B cell (primary cell): ENCODE measurements at places on chromosomes 11 and 22. TPM values are rescaled to one million over a fixed set of nuclear protein-coding genes. Genes with fewer than 3 reads are reported as not detected.

GRCh38 chr11:88979641-88980040 lies 86.1 kb downstream of the GRM5 start:
- no peak for DNase-seq

DNA sequence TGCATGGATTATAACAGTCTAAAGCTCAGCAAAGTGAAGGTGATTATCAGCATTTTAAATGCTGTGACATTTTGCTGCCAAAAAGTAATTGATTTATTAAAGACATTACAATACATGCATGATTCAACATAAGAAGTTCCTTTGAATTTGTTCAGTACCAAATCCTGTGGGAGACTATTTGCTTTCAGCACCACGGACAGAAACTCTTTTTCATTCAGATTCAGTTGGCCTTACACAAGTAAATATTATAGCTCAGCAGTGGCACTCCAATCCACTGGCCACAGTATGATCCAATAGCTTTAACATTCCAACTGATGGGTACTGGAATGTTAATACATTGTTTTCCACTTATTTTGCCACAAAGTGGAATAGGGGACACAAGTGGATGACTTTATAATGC lies 806.7 kb downstream of the NTM start:
- DNase-seq, result no peak

DNA sequence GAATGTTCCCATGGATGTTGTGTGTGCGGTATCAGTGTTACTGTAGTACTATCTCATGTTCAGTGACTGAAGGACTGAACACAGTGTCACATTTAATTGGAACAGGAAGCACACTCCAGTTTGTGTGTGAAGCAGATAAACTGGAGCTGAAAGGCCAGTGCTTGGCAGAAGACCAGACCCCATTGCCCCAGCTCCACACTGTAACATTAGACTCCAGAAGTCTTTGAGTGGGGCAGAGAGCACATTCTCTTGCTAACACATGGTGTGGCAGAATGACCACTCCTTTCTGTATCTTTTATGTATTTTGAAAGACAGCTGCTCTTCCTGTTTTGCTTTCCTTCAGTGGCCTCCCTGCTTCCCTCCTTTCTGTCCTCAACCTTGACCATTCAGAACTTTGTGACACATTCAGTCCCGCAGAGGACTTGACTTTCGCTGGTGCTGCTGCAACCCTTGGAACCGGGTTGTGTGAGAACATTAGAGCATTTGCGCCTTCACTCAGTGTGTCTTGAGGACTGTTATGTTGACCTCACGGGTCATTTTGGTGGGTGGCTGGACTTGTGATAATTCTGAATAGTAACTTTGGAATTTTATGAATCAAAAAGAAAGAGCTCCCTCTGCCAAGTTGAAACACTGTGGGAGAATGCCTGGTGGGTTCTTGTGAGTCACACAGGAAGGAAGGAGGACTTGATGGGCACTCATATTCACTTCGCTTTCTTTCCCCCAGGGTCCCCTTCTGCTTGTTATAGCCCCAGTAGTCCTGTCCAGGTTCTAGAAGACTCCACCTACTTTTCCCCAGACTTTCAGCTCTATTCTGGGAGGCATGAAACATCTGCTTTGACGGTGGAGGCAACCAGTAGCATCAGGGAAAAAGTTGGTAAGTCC lies 26.4 kb downstream of the AMOTL1 start:
- DNase-seq, result no peak

The PRODH gene
- not detected in 2 replicates for total RNA-seq

- no peak for DNase-seq
Measured at GRCh38 chr11:2893935-2894334, 8.4 kb upstream of the CDKN1C start.

The MAJIN gene
- 0.71 and 0.95 TPM in 2 replicates for total RNA-seq

DNA sequence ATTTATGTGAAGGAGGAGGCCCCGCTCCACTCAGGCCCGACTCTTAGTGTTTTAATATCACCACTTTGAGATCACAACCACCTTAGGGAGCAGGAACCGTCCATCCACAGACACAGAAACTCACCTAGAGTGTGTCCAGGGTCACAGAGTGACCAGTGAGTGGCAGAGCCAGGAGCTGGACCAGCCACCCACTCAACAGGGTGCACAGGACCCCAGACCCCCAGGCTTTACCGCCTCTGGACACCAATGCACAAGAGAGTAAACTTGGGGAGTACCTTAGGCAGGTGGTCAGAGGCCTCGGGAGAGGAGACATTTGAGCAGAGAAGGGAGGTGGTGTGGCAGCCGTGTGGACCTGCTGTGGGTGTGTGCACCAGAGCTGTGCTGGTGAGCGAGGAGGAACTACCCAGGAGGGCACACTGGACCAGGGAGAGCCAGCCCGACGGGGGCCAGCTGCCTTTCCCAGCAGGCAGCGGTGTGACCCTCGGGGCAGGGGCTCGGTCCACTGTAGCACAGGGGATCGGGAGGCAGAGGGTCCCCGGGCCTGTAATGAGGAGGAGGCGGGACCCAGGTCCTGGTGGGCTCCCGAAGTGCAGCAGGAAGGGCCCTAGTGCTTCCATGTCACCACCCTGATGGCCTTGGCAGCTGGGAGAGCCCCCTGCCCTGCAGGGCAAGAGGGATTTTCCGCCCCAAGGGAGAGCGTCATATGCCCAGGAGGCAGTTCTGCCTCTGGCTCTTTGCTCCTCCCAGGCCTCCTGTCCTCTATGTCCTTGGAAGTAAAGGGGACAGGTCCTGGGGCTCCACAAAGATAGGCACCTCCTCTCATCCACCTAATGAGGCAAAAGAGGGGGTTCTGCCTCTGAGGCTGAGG lies 7.5 kb upstream of the NLRP6 start:
- DNase-seq, result peak; percentile 10

DNA sequence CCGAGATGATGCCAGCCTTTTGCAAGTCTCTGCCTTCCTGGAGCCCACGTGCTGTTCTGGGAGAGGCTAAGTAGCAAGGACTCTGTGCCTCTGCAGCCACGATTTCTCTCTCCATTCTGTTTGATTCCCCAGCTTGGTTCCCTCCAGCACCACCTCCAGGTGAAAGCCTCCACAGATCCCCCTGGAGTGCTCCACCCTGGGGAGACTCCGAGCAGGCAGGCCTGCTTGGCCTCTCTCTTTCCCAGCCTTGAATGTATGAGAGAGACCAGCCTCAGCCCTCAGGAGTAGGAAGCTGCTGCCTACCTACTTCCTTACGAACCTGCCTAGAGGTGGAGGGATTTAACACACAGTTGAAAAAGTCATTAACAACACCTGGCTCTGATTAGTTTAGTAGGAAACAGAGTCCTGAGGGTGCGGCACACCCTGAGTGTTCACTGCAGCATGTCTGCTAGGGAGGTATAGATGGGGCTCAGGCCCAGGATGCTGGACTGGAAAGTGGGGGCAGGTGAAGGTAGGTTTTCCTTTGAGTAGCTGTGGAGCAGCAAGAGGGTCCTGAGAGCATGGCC lies 22.5 kb downstream of the TMPRSS5 start:
- DNase-seq, result no peak

GRCh38 chr11:72084965-72085364 lies 4.3 kb downstream of the LRRC51 start:
- no peak for DNase-seq

GRCh38 chr22:19004471-19004870 lies 68.4 kb upstream of the PRODH start:
- DNase-seq, result no peak

DNA sequence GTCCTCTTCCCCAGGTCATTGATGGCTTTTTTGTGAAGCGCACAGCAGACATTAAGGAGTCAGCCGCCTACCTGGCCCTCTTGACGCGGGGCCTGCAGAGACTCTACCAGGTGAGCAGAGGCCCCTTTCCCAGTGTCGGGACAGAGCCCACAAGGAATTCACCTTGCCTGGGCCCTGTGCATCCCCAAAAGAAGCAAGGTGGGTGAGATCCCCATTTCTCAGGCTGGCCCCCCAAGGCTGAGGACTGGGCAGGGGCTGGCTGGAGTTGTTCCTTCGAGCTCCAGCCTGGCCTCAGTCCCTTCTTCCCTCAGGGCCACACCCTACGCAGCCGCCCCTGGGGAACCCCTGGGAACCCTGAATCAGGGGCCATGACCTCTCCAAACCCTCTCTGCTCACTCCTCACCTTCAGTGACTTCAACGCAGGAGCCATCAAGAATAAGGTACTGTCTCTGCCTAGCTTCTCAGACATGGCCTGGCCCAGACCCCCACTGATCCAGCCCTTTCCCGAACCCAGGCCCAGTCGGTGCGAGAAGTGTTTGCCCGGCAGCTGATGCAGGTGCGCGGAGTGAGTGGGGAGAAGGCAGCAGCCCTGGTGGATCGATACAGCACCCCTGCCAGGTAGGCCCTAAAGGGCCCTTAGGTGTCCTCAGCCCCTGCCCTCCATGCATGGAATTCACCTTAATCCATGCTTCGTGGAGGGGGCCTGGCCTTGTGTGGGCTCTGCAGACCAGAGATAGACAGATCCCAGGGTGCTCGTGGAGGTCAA lies 4.7 kb downstream of the MUS81 start:
- DNase-seq, result no peak

The SULT4A1 gene
- not detected in 2 replicates for total RNA-seq

GRCh38 chr11:3194016-3194816 lies 24.4 kb downstream of the MRGPRG start:
- DNase-seq, result no peak

- no peak for DNase-seq
Measured at GRCh38 chr11:71238285-71238875, 14.0 kb downstream of the SHANK2 start.
